ENCODE measurements at places on chromosomes 13 and 19. TPM values are rescaled to one million over a fixed set of nuclear protein-coding genes. Genes with fewer than 3 reads are reported as not detected.

DNA sequence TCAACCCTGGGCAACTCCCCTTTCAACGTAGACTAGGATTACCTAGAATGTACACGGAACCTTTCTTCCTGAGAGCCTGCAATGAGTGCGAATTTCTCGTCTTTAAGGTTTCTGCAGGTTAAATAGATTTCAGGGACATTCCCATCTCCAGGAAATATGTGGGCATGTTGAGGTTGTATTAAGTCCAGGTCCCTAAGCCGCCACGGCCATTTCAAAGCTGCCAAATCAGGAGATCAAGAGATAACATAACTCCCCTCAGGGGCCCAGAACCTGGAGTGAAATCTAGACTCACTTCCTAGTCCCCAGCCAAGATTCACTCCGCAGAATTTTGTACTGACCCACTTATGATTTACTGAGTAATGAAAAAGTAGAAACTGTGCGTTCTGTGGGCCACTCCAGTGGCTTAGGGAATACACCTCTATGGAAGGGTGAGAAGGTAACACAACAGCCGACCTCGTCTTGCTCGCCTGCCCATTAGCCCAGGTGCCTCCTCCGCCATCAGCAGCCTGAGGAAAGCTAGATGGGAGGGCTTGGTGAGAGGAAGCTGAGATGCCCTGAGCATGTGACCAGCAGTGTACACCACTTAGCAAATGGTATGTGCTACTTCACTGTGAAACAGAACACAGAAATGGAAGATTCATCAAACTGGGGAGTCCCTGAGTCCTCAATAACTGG lies 98.5 kb upstream of the SOX1 start:
- no peak for DNase-seq

- no peak for DNase-seq
These were observed 12.4 kb downstream of the PRR36 start for GRCh38 chr19:7861619-7862412.

GRCh38 chr13:41708713-41709112 lies 251.4 kb downstream of the RGCC start:
- no peak for DNase-seq

The SHANK1 gene
- total RNA-seq = 0.29 TPM

- DNase-seq = no peak
These were observed 25.5 kb downstream of the FGF14 start for GRCh38 chr13:102376318-102376717.

GRCh38 chr19:19171821-19172532 lies 1.9 kb upstream of the MEF2B start:
- no peak for DNase-seq

- no peak for DNase-seq
These were observed 786.2 kb downstream of the UQCRFS1 start for GRCh38 chr19:28426730-28427225.

DNA sequence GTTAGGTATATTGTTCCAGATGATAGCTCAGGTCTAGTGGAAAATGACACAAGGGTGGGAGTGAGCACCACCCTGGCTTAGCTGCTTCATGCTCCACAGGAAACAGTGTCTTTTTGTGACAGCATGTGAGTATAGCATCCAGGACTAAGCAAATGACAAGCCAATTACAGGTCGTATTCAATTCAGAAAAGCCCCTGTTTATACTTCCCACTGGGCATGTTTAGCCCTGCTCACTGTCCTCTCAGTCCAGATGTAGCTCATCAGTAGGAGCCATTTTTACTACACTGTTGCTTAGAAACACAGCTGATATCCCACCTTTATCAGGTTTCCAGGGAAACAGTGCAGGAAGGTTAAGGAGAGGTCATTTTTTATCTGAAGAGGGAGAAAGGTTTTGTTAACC lies 8.0 kb downstream of the ABHD13 start:
- no peak for DNase-seq

The ADGRE3 gene
- total RNA-seq = not detected

DNA sequence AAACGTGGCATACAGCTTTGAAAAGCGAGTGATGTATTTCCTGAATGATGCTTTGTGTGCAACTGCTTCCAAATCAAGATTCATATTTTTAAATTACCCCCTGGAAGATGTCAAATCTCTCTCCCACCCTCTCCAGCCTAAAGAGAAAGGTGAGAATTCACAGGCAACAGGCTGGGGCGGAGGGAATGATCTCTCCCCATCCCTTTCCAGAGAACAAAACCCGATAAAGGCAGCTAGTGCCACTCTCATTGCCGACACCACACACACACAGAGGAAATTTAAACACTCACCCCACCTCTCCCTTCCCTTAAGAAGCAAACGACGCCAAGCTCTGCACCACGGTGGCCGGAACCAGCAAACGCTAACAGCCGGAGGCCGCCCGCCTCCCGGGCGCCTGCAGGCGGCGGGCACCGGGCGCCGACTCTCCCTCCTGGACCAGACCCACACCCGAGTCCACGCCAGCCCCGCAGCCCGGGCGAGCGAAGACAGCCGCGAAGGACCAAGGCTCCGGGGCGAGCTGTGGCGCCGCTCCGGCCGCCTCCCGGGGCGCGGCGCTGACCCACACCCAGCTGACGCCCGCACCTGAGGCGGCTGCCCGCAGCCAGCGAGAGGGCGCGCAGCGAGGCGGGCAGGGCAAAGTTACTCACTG lies 477 bp downstream of the LNX2 start:
- DNase-seq = no peak

DNA sequence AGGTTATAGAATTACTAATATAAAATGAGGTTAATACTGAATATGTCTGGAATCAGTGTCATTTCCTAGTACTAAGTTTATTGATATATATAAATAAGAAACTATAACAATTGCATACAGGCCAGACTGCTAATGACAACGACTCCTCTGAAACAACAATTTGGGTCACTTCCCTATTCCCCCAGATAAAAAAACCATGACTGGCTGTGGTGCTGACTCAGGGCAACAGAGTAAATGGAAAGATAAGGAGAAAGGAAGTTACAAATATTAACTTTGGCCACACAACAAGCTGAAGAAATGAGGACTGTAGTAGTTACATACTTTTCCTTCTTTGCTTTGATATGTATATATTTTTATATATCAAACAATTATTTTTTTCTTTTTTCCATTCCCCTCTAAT lies 263.7 kb upstream of the PCDH9 start:
- DNase-seq = no peak

GRCh38 chr19:1069009-1069779 lies 2.2 kb downstream of the ARHGAP45 start:
- DNase-seq = no peak

DNA sequence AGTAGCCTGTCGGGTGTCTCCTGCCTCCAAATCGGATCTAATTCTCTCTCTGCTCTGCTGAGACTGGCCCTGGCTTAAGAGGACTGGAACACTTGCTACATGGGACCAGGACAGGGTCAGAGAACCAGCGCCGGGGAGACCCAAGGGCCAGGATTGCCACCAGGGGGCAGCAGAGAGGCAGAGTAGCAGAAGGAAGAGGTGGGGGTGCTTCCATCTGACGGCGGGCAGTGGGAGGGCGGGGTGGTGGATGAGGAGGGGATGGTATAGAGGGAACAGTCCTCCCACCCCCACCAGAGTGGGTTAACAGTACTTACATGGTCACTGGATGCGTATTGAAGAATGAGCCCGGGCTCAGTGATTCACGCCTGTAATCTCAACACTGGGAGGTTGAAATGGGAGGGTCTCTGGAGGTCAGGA lies 11.9 kb downstream of the SELENOW start:
- DNase-seq = no peak

The GTPBP3 gene
- total RNA-seq = 79.5 TPM

The FCGBP gene
- 0.17 TPM for total RNA-seq

DNA sequence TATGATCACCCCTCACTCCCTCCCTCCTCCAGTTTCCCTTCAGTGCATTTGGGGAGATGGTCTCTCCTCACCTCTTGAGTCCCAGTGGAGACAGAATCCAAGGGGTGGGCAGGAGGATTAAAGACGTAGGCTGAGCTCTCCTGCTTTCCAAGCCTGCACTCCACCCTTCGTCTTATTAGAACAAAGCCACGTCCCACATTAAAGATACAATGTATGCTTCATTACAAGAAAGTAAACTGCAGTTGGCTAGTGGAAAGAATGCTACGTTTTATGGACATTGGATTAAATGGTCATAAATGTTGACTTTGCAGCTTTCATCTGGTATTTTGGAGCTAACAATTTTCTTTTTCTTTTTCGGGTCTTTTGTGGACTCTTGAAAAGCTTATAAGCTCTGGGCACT lies 1.5 kb upstream of the KLK11 start:
- no peak for DNase-seq

The JUNB gene
- total RNA-seq = 251 TPM

DNA sequence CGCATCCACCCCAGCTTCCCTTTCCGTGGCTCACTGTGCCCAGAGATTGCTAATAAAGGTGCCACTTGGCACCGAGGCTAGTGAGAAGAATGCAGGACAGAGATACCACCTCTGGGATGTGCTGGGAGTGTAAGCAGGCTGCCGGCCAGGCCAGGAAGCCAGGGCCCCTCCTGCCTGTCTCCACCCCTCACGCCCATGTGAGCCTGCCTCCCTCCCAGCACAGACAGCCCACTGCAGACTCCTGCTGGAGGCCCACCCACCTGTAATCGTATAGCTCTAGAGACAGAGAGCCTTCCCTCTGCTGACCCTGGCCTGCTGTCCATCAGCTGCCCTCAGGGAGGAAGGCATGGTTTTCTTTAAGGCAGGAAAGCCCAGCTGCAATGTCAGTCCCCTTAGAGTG lies 13.9 kb downstream of the VSTM2B start:
- no peak for DNase-seq

- DNase-seq = no peak
These were observed 145.4 kb downstream of the DNAJC3 start for GRCh38 chr13:95822303-95822702.

The DHDH gene
- 0.35 TPM for total RNA-seq

- no peak for DNase-seq
These were observed 172.8 kb downstream of the NHLRC3 start for GRCh38 chr13:39210961-39211534.

- no peak for DNase-seq
These were observed 245.8 kb downstream of the LIG4 start for GRCh38 chr13:107969546-107969945.

The CCDC122 gene
- 46.3 TPM for total RNA-seq

The SYT3 gene
- not detected for total RNA-seq

GRCh38 chr19:20351244-20351643 lies 184.2 kb downstream of the ZNF486 start:
- no peak for DNase-seq

- DNase-seq = no peak
These were observed 19.4 kb downstream of the ACTN4 start for GRCh38 chr19:38666663-38667511.

DNA sequence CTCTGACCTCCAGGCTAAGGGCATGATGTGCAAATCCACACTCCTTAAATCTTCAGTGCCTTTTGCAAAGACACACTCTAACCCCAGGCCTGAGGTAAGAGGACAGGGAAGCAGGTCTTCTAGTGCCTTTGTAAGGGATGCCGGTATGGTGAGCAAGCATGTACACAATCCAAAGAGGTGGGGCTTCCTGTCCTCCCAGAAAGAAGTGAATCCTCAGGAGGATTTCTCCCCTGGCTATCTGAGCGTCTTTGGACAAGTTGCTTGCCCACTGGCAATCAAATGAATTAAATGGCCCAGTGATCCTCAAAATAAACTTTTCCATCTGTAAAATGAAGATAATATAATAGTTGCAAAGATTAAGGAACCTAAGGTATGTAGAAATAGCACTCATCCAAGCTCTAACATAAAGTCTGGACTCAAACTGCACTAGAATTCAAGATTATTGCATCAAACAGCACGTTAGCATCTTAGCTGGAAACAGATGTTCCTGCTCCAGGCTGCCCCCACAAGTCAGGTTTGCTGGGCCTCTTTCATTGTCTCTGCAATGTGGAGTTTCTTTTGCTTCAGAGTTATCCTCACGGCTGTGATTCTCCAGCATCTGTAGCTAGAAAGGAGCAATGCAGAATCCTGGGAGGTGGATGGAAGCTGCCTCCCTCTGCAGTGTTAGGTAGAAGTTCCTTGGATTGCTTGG lies 249.6 kb downstream of the TSHZ3 start:
- DNase-seq = no peak

GRCh38 chr19:10568062-10568825 lies 535 bp downstream of the CDKN2D start:
- no peak for DNase-seq

GRCh38 chr19:49340865-49341718 lies 5.9 kb downstream of the CD37 start:
- DNase-seq = no peak

GRCh38 chr19:54148158-54148557 lies 10.6 kb downstream of the CNOT3 start:
- no peak for DNase-seq

DNA sequence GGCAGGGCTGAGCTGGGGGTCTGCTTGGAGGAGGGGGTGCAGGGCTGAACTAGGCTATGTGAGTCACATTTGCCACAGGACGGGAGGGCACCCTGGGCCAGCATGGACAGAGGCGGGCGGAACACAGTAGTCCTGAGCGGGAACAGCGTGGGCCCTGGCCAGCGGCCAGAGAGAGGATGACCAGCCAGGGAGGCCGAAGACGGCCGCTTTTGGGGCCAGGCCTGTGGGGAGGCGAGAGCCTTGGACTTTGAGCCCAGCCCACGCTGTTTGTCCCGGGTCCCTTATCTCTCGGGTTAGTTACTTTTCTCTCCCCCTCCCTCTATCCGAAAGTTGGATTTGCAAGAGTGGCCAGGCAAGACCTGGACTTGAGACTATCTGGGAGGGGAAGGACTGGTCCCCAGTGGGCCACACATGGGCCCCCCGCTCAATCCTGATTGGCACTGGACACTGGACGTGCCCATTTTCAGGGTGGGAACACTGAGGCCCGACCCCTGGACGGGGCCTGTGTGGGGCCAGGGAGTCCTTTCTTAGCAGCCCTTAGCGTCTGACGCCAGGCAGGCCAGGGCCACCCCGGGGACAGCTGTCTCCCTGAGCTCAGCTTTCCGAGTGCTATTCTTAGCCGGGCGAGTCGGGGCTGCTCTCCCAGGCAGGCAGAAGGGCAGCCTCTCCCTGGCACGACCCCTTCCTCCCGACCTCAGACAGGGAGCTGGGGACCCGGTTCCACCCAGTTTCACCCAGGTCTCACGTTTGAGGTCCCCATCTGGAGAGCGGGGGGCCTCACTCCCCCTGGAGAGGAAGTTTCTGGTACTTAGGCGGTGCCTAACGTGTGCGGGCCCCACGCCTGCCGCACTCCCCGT lies 833 bp downstream of the GAMT start:
- DNase-seq = no peak

DNA sequence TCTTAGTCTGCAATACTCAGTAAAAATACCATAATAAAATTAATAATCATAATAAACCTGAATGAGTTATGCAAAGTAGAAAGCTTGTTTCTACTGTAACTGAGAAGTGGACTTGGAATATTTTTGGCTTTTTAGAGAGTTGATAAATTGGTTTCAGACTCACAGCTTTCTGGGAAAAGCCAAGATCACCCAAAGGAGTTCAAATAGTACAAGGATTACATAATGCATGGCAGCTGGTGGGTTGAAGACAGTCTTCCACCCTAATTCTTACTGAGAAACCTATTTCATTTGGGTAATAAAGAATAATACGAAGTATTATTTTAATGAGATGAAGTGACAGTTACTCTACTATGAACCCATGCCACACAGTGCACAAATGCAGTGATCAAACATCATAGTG lies 139.4 kb upstream of the KLF12 start:
- DNase-seq = no peak
